ENCODE measurements at places on chromosomes 11 and 22.
A peak's percentile ranks its signal among the peaks of the same experiment; 100 is the strongest.

GRCh38 chr22:32788904-32789624, 12.4 kb upstream of the TIMP3 start:
- DNase-seq: no peak

- no peak for DNase-seq
These were observed 36.4 kb upstream of the RASL10A start for GRCh38 chr22:29351891-29352290.

DNA sequence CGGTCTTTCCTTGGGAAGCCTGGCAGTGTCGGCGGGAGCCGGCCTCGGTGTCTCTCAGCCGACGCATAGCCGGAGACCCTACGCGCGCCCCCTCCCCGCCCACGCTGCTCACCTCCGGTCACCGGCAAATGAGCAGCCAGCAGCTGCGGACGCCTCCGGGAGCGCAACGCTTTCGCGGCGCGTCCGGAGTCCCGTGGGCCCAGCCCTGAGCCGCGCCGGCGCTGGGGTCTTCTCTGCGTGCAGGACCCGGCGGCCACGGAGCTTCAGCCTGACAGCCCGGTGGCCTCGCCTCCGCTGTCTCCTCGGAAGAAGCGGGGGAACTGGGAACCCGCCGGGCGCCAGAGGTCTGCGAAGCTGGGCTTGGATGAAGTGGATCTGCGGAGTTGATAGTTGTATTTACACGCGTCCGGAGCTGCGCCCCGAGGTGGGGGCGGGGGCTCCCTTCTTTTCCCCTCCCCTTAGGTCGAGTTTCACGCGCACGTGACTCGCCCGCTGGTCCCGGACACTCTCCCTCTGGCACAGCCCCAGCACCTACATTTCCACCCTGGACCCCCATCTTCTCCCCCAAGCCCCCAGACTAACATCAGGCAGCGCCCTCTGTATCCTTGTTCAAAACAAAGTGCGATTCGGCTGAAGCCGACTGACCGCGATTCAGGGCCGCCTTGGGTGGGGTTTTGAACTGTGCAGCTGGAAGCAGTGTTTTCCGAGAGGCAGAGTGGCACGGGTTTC, at the start of gene SLC43A1:
Gene SLC43A1 (minus strand): TSS at position 371 of the 729 bp plus-strand sequence. CDS start 1,591 bp downstream, outside the sequence.
- DNase-seq: peak; percentile 38

- DNase-seq: no peak
These were observed 63.5 kb upstream of the FDX1 start for GRCh38 chr11:110366291-110366690.

GRCh38 chr22:24437741-24438328, 10.4 kb downstream of the ADORA2A start:
- DNase-seq: no peak

DNA sequence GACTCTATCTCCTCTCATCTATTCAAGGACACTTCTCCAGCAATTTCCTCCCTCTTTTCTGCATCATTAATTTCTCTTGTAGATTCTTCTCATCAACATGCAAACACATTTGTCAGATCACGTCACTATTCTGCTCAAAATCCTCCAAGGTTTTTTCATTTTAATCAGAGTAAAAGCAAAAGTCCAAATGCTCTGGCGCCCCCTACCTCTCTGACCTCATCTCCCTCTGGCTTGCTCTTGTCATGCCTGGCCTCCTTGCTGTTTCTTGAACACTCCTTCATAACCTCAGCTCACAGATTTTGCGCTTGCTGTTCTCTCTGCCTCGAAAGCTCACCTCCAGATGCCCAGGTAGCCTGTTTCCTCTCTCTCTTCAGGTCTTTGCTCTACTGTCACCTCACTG, 22.4 kb downstream of the RTCB start:
- no peak for DNase-seq

DNA sequence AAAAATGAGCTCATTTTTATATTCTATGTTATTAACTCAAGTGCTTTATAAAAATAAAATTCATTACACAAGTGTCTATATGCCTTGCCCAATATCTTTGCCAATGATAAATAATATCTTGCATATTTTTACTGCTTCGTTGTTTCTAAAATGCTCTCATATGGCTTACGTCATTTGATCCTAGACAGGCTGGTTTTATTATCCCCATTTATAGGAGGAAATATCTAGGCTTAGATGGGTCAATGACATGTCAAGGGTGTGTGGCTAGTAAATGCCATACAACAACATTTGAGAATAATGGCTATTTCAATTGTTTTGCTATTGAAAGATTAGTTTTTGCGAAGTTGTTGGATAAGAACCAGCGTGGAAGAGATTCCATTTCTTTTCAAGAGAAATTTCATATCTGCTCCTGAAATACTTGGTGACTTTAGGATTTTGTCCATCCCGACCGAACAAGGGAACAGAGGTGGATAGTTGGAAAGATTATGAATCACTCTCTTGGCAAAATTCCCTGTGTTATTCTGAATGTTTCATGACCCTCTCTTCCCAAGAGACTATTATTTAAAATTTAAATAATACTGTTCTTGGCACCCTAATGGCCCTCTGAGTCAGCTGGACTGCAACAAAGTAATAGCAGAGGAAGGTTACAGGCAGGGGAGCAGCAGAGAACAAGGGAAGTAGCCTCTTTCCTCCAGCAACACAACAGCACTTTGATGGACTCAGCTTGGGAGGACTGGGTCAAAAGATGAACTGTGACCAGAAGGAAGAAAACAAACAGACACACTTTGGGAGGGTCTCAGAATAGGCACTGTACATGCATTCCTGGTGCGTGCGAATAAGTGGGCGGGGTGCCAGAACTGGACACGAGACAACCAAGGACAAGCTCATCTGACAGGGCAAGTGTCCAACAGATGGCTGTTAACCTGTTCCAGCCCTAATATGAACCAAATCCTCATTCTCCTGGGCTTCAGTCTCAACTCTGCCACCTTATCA, 94.5 kb downstream of the ME3 start:
- no peak for DNase-seq

GRCh38 chr22:31218565-31219262, 6.6 kb downstream of the LIMK2 start:
- DNase-seq: no peak

DNA sequence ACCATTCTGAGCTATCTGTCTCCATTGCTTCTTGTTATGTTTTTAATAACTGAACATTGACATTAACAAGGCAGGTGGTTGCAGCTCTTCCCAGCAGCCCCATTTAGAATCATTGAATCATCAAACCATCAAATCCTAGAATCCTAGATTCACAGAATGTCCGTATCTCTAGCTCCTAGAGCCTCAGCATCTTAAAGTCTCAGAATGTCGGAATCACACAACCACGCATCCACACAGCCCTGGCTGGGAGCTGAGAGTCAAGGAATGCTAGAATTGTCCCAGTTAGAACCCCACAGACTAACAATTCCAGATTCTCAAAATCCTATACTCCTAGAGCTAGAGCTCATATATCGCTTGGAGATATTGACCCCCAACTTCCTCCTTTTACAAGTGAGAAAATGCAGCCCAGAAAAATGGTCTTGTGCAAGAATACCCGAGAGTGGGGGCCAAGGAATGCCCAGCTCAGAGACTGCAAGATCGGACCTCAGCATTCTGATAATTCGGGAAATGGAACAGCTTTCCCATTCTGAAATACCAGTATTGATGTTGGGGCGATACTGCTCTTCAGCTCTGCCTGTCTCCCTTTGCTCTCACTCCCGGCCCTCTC, 38.8 kb downstream of the PDE2A start:
- no peak for DNase-seq

GRCh38 chr11:44955015-44955738, 4.5 kb upstream of the TP53I11 start:
- DNase-seq: no peak

DNA sequence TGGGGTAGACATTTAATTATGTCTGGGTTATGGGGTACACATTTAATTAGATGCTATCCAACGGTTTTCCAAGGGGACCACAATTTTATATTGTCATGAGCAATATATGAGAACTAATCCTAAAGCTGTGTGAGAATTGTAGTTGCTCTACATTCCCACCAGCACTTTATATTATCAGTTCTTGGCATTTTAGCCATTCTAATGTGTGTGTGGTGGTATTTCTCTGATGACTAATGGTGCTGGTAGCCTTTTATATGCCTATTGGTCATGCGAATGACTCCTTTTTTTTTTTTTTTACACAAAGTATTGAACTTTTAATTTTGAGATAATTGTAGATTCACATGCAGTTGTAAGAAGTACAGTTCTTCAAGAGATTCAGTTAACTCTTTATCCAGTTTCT, 26.2 kb downstream of the TMEM135 start:
- DNase-seq: no peak

- no peak for DNase-seq
These were observed 7.3 kb upstream of the AMBRA1 start for GRCh38 chr11:46601129-46601528.

DNA sequence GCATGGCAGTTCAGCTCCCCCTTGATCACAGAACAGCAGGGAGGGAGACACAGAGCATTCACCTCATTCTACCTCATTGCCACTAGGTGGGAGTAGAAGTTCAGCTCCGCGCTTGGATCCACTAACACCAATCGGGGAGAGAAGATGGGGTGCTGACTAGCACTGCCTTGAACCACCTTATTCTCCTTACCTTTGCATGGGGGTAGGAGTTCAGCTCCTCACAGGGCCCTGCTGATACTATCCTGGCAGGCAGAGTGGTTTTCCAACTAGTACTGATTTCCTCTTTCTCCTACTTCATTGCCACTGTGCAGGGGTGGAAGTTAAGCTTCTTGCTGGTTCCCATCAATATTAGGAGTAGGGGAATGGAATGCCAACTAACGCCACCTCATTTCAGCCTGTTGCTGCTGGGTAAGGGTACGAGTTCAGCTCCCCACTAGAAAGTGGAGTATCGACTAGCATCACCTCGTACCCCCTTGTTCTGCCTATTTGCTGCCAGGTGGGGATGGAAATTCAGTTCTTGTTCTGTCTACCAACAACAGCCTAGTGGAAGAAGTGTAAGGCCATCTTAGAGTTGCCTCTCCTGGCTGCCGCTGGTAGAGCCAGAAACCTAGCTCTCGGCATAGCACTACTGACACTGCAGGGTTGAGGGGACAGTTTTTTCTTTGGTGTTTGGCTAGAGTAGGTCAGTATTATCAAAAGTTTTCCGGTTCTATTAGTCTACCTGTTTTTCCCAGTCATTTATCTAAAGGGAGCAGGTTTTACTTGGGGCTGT, 550.9 kb upstream of the CCDC90B start:
- DNase-seq: no peak

DNA sequence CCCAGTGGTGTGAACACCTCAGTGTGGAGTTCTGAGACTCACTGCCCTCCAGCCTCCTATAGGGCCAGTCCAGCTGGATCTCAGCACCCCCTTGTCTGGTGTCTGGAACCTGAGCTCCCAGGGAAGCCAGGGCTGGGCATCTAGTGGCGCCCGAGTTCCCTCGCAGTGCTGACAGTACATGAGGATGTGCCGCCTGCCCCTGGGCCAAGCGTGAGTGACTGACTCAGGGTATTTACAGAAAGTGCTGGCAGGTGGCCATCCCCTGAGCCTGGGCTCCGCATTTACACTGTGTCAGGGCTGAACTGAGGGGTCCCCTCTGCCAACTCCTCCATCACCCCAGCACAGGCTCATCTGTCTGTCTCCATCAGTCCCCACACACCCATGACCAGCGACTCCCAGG, 185.3 kb downstream of the BRD1 start:
- DNase-seq: no peak

DNA sequence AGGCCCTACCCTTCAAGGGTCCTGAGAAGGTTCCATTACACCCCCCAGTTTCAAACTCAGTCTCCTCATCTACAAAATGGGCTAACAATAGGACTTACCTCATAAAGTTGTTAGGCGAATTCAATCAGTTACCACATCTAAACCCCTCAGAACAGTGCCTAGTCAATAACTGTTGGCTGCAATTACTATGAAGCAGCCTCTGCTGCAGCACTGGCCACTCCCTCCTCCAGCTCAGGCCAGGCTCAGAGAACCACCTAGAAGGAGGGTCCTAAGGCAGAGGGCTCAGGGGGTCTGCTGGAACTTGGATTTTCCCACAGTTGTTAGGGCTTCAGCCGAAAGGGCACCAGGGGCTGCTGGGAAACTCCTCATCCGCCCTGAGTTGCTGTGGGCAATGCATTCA, 4.7 kb downstream of the FADS3 start:
- no peak for DNase-seq

GRCh38 chr11:3111466-3111865, 53.6 kb downstream of the OSBPL5 start:
- no peak for DNase-seq

GRCh38 chr11:40178470-40178869, 1281.0 kb downstream of the LRRC4C start:
- DNase-seq: no peak

GRCh38 chr11:41190437-41191082, 268.9 kb downstream of the LRRC4C start:
- no peak for DNase-seq

DNA sequence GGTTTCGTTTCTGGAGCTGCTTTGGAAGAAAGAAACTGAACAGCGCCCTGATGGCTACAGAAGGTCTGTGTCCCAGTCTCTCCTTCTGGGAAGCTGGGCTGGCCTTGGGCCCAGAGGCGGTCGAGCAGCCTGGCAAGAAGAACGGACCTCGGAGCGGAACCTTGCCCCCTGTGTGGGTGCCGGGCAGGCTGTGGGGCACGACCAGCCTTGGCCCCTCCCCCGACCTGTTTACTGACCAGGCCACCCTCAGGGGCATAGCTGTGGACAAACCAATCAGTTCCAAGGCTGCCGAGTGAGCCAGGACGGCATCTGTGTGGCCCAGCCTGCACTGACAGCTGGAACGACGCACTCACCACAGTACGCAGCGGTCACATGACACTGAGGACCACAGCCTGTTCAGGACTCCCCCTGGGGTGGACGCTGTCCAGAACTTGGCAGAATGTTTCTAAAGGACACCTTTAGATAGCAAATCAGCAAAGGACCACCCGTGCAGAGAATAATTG, 7.2 kb downstream of the PIM3 start:
- DNase-seq: no peak

Data from stimulated activated CD4-positive, alpha-beta T cell treated with anti-CD3 and anti-CD28 coated beads, Interleukin-2, amount 100 ng/mL, for 48 hours (primary cell).